ENCODE measurements at places on chromosomes 1 and 21.

DNA sequence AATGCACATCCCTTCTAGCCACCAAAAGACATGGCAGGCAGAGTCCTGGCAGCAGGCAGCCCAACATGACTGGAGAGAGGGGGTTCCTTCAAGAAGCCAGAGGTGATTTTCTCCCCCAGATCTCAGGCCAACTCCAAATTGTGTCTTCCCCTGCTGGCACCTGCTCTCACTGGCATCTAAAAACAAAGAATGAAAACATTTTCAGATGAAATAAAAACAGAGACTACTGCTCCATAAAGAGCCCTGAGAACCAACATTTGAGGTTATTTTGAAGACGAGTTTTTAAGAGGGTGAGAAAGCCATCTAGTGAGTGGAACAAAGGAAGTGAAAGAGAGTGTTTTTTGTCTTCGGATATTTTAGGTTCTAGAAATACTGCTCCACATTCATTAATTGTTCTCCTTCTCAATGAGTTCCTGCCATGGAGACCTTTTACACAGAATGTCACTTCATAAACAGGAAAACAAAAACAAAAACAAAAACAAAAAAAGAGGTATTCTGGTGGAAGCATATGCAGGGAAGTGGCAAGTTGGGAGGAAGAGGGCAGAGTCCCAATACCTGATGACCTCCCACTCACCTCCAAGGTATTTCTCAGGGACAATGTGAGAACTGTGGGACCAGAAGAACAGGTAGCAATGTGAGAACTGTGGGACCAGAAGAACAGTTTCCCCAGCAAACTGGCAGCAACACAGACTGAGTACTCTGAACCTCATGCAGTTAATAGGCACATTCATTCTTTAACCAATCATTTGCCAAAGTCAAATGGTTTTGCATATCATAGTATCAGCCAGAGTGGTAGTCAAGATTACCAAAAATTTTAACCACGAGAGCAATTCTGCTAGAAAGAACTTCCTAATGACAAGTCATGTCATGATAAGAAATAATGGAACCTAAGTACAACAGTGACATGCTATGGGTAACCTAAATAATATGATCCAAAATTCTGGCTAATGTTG, 50.0 kb downstream of the KIAA0319L start:
- no peak for DNase-seq

DNA sequence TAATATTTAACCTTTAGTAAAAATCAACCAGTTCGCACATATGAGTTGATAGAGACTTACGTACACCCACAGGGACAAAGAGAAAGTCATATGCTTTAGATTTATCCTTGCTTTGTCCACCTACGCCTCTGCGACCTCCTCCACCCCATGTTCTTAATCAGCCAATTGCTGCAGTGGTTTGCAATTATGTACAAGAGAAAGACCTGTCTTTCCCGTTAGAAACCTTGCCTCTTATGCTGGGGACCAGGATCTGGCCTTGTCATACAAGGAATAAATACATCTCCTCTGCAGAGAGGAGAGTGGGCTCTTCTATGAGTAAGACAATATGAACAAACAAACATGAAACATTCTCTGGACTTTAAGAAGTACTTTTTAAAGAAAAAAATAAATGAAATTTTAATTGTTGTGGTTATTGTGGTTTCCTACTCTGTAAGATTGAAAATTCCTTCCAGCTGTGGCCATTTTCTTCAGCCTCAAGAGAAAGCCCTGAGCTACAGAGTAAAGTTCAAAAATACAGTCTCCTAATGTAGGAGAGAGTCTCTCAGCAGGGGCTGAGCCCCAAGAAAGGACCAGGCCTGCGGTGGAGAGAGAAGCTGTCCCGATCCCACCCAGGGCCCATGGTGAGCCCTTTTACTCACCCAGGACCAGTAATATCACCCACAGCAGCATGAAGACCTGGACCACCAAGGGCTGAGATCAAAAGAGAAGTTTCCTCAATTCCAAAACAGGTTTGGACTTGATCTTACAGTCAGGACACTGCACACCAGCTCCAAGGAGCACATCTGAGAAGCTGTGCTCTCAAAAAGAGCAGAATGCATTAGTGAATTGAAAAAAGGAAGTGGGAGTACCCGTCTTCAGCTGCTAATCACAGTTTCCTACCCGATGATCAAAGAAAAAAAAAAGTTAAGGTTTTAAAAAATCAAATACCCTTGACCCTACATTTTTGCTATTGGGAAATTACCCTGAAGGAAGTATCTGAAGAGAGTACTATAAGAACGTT, at the start of gene FCRL5:
Gene FCRL5 (minus strand): TSS at position 822 of the 1,000 bp plus-strand sequence. CDS start 153 bp downstream, at position 669.
- no peak for DNase-seq

- DNase-seq = no peak
These were observed 4.0 kb upstream of the SAMSN1 start for GRCh38 chr21:14550135-14550534.

DNA sequence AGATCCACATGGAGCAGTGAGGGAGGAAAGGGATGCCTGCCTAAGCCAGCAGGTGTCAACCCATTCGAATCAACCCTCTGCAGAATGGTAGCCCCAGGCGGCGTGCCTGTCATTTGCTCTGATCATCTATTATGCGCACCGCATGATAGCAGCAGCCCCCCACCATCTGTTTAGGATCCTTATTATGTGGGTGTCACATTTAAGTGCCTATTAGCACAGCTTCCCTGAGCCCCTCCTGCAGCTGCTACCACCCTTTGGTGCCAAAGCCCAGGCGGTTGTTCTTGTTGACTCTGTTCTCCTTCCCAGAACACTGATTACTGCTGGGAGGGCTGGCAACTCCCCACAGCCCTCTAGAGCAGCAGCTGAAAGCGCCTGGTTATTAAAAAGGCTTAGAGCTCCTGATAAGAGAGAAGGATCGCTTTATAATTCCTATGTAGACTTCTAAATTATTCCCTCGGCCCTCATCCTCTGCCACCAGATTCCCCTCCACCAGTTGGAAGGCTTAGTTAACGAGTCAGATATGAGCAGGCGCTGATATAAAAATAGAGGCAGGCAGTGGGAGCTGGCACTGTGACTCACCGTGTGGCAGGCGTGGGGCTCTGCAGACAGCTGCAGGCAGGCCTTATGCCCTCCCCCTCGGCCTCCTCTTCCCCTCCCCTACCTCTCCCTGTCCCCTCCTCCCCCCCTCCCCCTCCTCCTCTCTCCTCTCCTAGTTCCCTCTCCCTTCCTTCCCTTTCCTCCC, 23.0 kb downstream of the ACTA1 start:
- no peak for DNase-seq

- DNase-seq = no peak
These were observed 15.3 kb downstream of the VAV3 start for GRCh38 chr1:107949467-107950253.

- no peak for DNase-seq
These were observed 46.1 kb downstream of the FAF1 start for GRCh38 chr1:50913954-50914353.

- no peak for DNase-seq
These were observed 83.3 kb upstream of the TNR start for GRCh38 chr1:175826705-175827104.

GRCh38 chr1:928825-929661, 5.3 kb downstream of the SAMD11 start:
- DNase-seq = no peak

- no peak for DNase-seq
These were observed 18.8 kb downstream of the SLC26A9 start for GRCh38 chr1:205924460-205924790.

DNA sequence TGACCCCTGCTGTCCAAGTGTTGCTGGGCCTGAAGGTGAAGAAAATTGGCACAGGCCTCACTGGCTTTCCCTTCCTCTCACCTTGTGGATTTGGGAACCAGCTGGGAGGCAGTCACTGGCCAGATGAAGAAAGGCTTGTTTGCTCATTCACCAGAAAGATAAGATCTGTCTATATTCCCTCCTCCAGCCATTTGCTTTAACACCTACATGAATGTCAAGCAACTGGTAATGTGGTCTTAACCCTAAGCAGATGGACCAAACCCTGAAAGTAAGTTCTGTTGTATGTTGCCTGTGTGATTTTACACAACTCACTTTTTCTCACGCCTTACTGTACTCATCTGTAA, 10.3 kb upstream of the SRRM1 start:
- DNase-seq = no peak

- no peak for DNase-seq
These were observed 92.7 kb downstream of the SUSD4 start for GRCh38 chr1:223271085-223271781.

- peak; percentile 9 for DNase-seq
These were observed 193.5 kb upstream of the FMN2 start for GRCh38 chr1:239898062-239898730.

- DNase-seq = peak; percentile 32
These were observed 53.8 kb downstream of the MACF1 start for GRCh38 chr1:39258146-39258924.

GRCh38 chr1:201887116-201887866, 1.4 kb upstream of the SHISA4 start:
- no peak for DNase-seq

DNA sequence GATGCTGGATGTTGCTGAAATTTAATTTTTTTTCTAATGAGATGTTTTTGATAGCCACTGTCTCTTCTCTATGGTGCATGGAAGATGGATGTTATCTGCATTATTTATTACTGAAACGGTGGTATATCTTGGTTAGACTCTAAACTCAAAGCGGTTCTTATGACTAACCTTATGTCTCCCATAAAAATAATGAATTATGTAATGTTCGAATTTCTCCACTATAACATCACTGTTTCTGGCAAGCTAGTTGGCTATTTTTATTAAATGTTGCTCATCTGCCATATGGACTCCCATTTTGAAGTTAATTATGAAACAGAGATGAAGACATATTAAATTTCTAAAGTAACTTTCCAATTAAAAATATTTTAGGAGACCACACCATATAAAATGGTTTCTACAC, 808.6 kb upstream of the ADGRL4 start:
- DNase-seq = no peak

DNA sequence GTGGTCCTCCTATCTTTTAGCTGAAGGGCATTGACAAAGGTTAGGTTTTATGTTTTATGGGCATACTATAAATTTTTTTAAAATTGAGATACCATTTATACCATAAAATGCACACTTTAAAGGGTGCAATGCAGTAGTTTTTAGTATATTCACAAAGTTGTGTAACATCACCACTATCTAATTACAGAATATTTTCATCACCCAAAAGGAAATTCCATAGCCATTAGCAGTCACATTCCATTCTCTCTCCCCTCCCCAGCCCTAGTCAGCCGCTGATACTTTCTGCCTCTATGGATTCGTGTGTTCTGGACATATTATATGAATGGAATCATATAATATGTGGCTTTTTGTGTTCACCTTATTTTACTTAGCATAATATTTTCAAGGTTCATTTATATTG, 135.8 kb upstream of the B3GALT2 start:
- DNase-seq = no peak

GRCh38 chr1:161226759-161227158, 899 bp downstream of the TOMM40L start:
- DNase-seq = no peak

GRCh38 chr1:168227620-168228019, 1.8 kb downstream of the SFT2D2 start:
- no peak for DNase-seq

GRCh38 chr1:221760911-221761310, 19.0 kb upstream of the DUSP10 start:
- no peak for DNase-seq

DNA sequence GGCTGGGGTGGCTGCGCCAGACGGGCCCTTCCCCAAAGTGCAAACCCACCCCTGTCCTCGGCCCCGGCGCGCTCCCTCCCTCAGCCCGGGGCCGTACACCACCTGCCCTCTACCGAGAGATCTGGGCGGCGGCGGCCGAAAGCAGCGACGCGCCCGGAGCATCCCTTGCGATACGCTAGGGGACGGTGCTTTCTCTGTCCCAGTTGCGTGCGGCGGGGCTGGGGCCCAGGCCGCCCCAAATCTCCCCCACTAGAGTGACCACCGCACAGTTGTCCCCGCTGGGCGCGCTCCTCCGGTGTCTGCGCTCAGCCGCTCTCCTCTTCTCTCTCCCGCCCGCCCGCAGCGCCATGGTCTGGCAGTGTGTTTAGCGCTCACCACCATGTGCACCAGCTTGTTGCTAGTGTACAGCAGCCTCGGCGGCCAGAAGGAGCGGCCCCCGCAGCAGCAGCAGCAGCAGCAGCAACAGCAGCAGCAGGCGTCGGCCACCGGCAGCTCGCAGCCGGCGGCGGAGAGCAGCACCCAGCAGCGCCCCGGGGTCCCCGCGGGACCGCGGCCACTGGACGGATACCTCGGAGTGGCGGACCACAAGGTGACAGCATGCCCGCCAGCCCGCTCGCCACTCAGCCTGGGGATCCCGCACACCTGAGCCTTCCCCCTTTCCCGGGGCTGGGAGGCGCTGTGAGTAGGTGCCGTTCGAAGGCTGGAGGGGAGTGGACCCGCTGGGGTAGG, 1.0 kb downstream of the ST6GALNAC5 start:
- no peak for DNase-seq

DNA sequence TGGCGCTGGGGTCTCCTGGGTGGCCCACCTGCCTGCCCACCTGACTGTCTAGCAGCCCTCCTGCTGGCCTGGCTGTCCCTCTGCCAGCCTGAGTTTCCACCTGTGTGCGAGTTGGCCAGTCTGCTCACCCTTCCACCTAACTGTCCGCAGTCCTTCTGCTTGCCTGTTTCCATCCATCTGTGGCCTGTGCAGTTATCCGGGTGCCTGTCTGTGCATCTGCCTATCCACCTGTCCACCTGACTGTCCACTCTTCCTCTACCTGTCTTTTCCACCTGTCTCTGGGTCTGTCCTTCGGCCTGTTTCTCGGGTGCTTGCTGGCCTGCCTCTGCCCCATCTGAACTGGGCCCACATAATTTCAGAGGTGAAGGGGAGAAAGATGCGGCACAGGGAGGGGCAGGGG, 1.9 kb downstream of the KCNQ4 start:
- no peak for DNase-seq

- DNase-seq = no peak
These were observed 8.0 kb upstream of the YBX1 start for GRCh38 chr1:42674214-42674613.

GRCh38 chr1:181126871-181127587, 38.5 kb downstream of the IER5 start:
- no peak for DNase-seq

GRCh38 chr1:11550664-11551283, 71.8 kb downstream of the DISP3 start:
- DNase-seq = no peak

GRCh38 chr1:37098237-37098636, 63.9 kb upstream of the GRIK3 start:
- no peak for DNase-seq

DNA sequence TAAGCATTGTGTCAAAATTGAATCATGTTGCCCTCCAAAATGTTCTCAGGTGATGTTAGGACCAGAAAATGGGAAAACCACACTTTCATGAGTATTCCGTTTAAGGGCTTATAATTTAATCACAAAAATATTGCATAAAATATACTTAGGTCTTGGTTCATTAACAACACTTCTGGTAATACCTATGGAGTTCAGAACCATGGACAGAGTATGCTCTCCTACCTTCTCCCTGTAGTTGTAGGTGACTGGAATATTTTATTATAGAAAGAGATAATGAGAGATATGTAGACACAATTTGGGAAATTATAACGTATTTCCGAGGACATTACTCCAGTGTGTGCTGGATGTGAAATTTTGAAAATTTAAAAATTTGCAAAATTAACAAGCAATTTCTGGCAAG, 232.5 kb downstream of the NCAM2 start:
- DNase-seq = no peak

- no peak for DNase-seq
These were observed 122.5 kb downstream of the ATG4C start for GRCh38 chr1:62906428-62906886.

Data from keratinocyte (primary cell).